ENCODE measurements at places on chromosomes 12 and 14.

DNA sequence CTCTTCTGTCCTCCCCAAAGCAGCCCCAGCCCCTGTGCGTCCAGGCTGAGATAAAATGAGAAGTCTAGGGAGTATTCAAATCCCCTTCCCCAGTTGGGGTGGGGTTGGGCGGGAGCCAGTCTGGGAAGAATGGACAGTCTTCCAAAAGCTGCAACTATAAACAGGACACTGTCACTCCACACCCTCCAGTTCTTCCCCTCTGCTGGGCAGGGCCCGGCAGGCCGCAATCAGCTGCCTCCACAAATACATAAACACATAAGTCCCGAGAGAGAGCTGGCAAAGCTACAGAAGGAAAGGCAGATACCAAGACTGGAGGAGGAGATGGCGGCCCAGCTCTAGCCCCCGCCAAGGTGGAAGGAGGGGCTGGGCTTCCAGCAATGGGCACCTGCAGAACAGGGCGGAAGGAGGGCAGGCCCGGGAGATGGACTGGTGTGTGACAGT is 12.7 kb downstream of the LTBP2 start:
- no peak for DNase-seq

DNA sequence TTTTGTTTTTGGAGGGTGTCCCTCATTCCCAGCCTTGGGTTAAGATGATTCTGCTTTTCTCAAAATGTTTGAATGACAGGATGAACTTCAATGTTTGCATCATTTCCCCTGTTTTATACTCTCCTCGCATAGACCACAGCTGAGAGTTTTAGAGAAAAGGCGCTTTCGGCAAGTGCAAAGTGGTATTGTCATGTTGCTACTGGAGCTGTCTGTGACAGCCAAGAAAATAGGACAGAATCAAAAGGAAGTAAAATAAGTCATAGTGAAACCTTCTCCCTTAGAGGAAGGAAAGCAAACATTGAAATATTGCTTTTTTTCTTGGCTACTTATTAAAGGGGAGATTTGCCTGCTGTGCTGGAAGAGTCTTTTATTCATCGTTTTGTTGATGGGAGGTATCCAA is 33.5 kb upstream of the ARHGAP5 start:
- DNase-seq = no peak

- no peak for DNase-seq
These were observed 834 bp downstream of the RASSF8 start for GRCh38 chr12:25959071-25959961.

GRCh38 chr14:77599889-77600288 is 16.5 kb downstream of the SPTLC2 start:
- DNase-seq = no peak

GRCh38 chr14:44396226-44396625 is 110.9 kb downstream of the FSCB start:
- no peak for DNase-seq

- DNase-seq = no peak
These were observed 294.3 kb downstream of the ALG10B start for GRCh38 chr12:38610808-38611350.

- no peak for DNase-seq
These were observed 136.9 kb downstream of the FUT8 start for GRCh38 chr14:65549429-65549828.

DNA sequence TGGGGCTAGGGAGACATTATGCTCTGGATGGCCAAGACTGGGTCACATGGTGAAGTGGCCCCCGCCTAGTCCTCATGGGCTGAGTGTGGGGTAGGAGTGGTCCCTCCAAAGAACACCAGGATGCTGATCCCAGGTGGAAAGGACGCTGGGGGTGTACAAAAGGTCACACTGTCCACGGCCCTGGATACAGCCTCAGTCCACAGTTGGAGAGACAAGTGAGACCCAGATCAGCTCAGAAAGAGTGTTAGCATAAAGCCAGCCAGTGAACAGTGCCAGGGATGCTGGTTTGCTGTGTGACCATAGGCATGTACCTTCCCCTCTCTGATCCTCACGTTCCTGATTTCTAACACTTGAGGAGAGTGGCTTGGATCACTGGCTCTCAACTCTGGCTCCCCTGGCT is 13.4 kb upstream of the OAS2 start:
- DNase-seq = no peak

GRCh38 chr12:109758426-109759420 is 45.1 kb downstream of the FAM222A start:
- no peak for DNase-seq

GRCh38 chr12:96313606-96314005 is 86.6 kb downstream of the CDK17 start:
- no peak for DNase-seq

DNA sequence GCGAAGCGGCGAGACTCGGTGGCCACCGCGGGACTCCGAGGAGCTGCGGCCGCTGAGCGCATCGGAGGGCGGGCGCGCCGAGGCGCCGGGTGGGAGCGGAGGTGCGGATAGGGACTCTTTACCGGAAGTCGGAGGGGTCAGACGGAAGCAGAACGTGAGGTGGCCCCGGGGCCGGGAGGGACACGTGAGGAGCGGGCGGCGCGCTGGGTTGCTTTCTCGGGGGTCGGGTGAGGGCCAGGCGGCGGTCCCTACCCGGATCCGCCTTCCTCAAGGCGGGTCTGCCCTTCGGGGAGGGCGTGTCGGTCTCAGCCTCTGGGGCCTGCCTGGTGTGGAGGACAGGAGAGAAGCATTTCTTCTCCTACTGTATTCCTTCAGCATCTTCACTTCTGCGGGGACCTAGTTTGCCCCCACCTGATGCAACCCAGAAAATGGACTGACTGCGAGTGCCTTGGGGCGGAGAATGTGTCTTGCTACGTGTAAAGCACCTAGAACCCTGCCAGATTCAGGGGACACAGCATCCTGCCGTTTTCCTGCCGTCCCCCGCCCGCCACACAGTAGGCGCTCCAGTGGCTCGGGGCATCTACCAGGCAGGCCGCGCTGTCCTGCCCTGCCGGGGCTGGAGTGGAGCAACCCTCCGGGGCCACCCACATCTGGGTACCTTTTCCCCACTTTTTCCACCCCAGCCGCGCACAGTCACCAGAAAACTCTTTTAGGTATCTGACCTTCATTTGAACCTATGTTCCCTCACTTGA is 514 bp upstream of the ATXN2 start:
- peak; percentile 90 for DNase-seq

- DNase-seq = no peak
These were observed 751.0 kb upstream of the TMEM132C start for GRCh38 chr12:127515941-127516340.

GRCh38 chr12:5773550-5773949 is 171.5 kb downstream of the ANO2 start:
- no peak for DNase-seq

GRCh38 chr14:68940614-68941185 is 38.4 kb downstream of the ACTN1 start:
- DNase-seq = no peak

GRCh38 chr12:54936736-54937135 is 47.8 kb downstream of the TESPA1 start:
- DNase-seq = no peak

GRCh38 chr14:63875311-63875710 is 22.5 kb downstream of the SYNE2 start:
- DNase-seq = no peak

- DNase-seq = no peak
These were observed 2.9 kb downstream of the MYL2 start for GRCh38 chr12:110917467-110917866.

DNA sequence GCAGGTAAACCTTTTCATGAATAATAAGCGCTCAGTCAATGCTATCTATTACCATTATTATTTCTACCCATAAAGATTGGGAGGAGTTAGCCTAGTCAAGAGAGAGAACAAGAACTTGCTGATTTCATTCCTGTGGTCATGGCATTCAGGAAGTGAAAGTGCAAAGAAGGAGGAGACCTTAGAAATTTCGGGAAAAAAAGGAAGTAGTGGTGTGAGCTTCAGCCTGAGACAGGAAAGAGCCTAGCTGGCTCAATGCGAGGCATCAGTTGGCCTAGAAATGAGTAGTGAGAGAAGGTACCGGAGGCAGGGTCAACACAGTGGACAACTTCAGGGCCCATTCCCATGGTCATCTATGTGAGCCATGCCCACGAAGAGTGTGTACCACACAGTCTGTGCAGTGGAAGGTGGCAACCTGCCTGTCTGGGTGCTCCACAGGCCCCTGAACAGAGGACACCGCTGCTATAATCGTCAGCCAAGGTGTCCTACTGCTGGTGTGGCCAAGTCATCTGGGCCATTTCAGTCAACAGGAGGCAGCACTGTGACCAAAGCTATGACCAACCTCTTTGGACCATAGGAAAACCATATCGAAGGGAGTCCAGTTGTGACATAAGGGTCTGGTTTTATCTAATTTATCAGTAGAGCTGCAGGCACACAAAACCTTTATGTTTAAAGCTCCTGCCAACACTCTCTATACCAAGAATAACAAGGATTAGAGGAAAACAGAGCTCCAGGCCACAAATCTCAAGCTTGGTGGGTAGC is 16.2 kb upstream of the STON2 start:
- DNase-seq = peak; percentile 37

DNA sequence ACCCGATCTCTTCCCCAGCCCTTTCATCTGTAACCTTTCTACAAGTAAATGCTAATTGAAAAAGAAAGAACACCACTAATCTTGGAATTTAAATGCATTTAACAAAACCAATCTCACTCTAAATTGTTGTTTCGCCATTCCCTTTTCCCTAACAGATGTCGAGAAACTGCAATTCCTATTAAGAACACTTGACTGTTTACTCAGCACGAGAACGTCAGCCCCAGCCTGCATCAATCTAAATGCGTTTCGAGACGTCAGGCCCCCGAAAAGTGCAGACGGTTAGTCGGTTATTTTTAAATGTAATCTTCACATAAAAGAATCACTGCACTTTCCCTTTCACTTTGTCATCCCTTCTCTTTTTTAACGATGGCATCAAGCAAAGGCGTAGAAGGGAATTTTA is 837.6 kb downstream of the VRK1 start:
- DNase-seq = peak; percentile 53

DNA sequence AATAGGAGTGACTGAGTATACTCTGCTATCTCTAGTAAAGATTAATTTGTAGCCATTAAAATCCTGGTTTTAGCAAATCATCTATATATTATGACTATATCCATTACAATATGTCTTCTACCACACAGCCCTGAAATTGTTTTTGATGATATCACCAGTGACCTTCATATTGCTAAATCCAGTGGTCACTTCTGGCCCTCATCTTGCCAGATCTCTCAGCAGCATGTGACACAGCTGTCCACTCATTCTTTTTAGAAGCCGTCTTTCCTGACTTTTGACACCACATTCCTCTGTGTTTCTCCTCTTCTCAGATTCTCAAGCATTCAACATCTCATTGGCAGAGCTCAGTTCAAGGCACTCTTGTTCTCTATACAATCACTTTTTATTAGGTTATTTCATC is 54.9 kb downstream of the CPNE8 start:
- DNase-seq = no peak

- DNase-seq = no peak
These were observed 11.8 kb upstream of the TBK1 start for GRCh38 chr12:64440100-64440499.

- no peak for DNase-seq
These were observed 706.9 kb upstream of the STXBP6 start for GRCh38 chr14:25756876-25757275.

GRCh38 chr14:83309833-83310232 is 1776.2 kb upstream of the SEL1L start:
- DNase-seq = no peak

DNA sequence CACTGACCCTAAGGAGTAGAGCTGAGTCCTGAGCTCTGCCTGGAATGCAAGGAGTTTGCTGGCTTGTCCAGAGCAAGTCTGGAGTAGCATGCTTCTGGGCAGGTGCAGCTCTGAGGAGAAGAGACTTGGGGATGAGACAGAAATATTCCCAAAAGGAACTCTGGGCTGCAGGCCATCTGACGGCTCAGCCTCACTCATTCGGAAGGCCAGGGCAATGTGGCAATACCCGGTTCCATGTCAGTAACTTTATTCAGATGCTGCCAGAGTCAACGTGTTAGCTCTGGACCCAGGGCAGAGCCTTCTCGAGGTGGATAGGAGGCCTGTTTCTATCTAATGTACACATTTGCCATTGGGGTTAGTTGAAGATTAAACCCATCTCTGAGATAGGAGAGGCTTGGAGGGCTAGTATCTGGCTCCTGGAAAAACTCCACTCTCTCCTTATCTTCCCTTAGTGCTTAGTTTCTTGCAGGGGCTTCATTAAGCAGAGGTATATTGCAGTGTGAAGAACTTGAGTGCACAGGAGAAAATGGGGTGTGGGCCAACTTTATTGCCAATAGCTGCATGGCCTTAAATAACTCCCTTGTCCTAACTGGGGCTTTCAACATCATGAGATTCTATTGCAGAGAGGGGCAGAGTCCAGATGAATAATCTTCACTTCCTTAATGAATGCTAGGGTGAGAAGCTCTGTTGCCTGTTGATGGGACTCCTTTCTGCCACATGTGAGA is 65.6 kb downstream of the NTF3 start:
- no peak for DNase-seq

DNA sequence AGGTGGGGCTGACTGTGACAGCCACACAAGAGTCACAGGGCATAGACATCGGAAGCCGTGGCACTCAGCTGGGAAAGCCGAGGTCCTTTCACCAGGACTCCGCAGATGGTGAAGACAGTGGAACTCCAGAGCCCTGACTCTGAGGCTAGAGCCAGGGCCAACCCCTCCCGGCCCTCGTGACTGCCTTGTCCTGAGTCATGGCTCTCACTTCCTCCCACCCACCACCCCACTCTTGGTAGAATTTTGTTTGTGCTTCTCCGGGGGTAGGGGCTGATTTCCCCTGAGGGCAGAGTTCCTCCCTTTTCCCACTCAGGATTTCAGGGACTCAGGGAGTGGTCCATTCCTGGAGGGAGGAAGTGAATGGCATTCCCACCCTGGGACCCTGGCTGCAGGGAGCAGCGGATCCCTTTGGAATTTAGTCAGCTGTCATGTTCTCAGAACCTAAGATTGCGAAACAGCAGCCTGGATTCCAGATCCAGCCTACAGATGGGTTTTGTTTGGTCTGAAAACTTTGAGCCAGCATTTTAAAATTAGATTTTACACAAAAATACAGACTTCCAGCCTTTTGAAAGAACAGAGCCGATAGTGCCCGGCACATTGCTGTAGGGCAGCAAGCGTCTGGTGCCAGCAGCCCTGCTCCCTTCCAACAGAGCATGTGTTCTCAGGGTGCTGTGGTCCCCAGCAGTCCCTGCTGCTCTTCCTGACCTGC is 50.7 kb downstream of the TPCN1 start:
- peak; percentile 40 for DNase-seq

GRCh38 chr12:44077294-44077693 is 241.4 kb downstream of the TMEM117 start:
- no peak for DNase-seq

DNA sequence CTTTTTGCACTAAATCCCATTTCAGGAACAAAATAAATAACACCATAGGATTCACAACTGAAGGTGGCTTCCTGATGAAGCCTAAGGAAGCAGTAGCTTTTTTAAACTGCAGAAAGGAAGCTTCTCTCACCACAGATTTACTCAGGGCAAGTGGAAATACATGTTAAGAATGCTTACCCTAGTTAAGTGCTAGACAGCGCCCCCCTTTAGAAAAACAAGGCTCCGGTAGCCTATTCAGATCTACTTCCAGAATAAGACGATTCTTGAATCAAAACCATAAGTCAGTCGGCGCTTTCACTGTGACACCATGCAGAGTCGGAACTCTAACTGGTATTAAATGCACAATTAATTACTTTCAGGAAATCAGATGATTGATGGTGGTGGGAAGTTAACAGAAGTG is 41.9 kb downstream of the E2F7 start:
- no peak for DNase-seq
